ENCODE measurements at places on chromosomes 1 and 21. TPM values are rescaled to one million over a fixed set of nuclear protein-coding genes. Genes with fewer than 3 reads are reported as not detected.
A peak's percentile ranks its signal among the peaks of the same experiment; 100 is the strongest.

DNA sequence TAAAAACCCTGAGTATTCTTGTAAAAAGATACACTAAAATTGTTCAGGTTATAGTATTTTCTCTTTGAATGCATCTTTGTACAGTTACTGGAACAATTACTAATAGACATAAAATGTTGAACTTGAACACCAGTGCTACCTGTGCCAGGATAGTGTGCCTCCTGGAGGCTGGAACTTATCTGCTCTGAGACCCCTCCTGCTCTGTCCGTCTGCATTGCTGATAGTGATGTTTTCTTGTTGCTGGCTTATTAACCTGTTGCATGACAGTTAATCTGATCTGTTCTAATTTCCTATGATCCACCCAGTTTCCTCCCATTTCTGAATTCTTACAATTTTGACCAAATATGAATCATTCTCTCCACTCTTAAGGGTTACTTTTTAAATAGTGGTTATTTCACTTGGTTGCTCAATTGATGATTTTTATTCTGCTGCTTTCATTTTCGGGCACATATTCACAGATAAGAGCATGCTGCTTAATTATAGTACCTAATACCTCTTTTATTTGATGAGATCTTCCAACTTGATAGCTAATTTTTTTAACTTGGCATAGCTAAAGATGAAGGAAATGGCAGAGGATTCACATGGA lies 101.4 kb downstream of the CC2D1B start:
- H3K4me3 ChIP-seq: no peak overlapping the region
- peaks cover 4% of the 10 kb centered on the region for H3K4me1 ChIP-seq

GRCh38 chr1:76381450-76382097 lies 307.0 kb downstream of the ST6GALNAC3 start:
- no peak overlapping the region for H3K4me3 ChIP-seq
- no peaks in the 10 kb centered on the region for H3K36me3 ChIP-seq
- H3K27me3 ChIP-seq: no peaks in the 10 kb centered on the region
- no peak for DNase-seq
- H3K4me1 ChIP-seq: no peaks in the 10 kb centered on the region

GRCh38 chr1:101250222-101250621 lies 13.4 kb downstream of the S1PR1 start:
- DNase-seq: no peak
- H3K27me3 ChIP-seq: no peaks in the 10 kb centered on the region
- H3K36me3 ChIP-seq: no peaks in the 10 kb centered on the region
- no peak overlapping the region for H3K27ac ChIP-seq
- H3K4me3 ChIP-seq: no peak overlapping the region

- H3K27me3 ChIP-seq: no peaks in the 10 kb centered on the region
- peaks cover 16% of the 10 kb centered on the region for H3K36me3 ChIP-seq
- H3K4me1 ChIP-seq: peaks cover 50% of the 10 kb centered on the region
- peak; percentile 74 for DNase-seq
- peak overlapping the region; percentile 99 for H3K27ac ChIP-seq
- H3K4me3 ChIP-seq: peak overlapping the region; percentile 83
Observed at GRCh38 chr1:234599617-234600417, 10.2 kb downstream of the IRF2BP2 start.

DNA sequence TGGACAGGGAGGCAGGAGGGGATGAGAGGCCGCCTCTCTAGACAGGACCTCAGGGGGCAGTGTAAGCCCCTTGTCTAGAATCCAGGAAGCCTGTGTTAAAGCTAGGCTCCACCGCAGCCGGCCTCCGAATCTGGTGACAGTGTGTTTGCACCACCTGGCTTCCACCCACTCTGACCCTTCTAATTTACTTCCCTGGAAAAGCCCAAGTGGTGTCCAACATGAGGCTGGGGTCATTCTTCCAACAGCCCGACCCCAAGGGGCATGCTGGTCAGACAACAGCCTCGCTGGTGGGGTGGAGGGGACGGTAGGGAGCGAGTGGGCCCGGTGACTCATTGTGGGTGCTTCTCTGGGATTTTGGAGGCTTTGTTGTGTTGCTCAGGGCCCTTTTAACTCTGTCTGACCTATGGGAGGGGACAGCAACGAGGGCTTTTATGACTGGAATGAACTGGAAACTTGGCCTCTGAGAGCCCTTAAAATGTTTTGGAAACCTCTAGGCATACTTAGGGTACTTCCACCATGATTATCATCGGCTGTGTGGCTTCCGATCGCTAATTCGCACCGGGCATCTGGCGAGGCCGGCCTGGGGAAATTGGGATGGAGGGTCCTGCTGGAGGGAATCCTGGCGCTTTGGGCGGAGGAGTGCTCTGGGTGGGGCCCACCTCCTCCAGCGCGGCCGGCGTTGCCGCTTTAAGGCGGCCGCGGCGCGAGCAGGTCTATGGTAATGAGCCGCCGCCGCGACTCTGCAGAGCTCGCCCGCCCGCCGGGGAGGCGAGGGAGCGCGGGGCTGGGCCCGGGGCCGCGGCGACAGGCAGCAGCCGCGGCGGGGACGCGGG lies at the start of gene CELSR2:
TSS of gene CELSR2 (plus strand) at position 743 of the 833 bp plus-strand sequence. CDS start 541 bp downstream, outside the sequence.
- DNase-seq: peak; percentile 60
- H3K36me3 ChIP-seq: no peaks in the 10 kb centered on the region
- H3K4me1 ChIP-seq: peaks cover 3% of the 10 kb centered on the region
- H3K27ac ChIP-seq: no peak within 1 kb of the TSS
- H3K4me3 ChIP-seq: peak within 1 kb of the TSS; percentile 49

- peaks cover 21% of the 10 kb centered on the region for H3K27me3 ChIP-seq
- no peak for DNase-seq
- H3K4me3 ChIP-seq: no peak overlapping the region
- H3K4me1 ChIP-seq: peaks cover 3% of the 10 kb centered on the region
- no peaks in the 10 kb centered on the region for H3K36me3 ChIP-seq
- no peak overlapping the region for H3K27ac ChIP-seq
Observed at GRCh38 chr1:201259476-201260235, 23.6 kb upstream of the PKP1 start.

GRCh38 chr1:11955221-11955620 lies 20.7 kb downstream of the PLOD1 start:
- H3K4me1 ChIP-seq: no peaks in the 10 kb centered on the region
- H3K27me3 ChIP-seq: no peaks in the 10 kb centered on the region
- peaks cover 7% of the 10 kb centered on the region for H3K36me3 ChIP-seq
- H3K27ac ChIP-seq: no peak overlapping the region
- DNase-seq: no peak
- H3K4me3 ChIP-seq: no peak overlapping the region

DNA sequence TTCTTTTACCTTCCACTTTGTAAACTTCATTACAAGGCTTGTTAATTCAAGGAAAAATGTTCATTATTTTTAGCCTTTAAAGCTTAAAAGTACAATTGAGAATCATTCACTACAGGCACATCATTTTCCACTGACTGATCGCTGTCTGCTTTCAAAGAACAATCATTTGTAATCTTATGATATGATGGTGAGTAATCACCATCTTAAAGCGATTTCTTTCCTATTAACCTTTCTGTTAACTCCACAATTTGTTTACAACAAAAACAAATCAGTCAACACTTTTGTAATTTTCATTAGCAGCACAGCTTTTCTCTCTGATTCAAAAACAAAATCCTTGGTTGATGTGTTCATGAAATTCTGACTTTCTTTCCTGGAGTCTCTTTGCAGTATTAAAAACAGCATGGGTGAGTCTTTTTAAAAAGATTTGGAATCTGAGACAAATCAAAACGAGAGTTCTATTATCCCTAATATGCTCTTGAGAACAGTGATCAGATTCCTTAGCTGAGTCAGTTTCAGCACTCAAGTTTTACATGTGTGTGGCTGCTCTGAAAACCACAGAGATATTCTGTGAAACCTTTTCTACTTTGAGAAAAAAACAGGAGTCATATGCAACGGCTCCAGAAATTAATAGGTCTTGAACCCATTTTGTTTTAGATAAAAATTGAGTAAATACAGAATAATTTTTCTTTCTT lies 145.8 kb upstream of the TMPRSS15 start:
- no peaks in the 10 kb centered on the region for H3K4me1 ChIP-seq
- no peaks in the 10 kb centered on the region for H3K27me3 ChIP-seq
- H3K4me3 ChIP-seq: no peak overlapping the region
- no peaks in the 10 kb centered on the region for H3K36me3 ChIP-seq
- no peak overlapping the region for H3K27ac ChIP-seq

- H3K4me3 ChIP-seq: peak overlapping the region; percentile 55
- no peak for DNase-seq
- H3K4me1 ChIP-seq: peaks cover 16% of the 10 kb centered on the region
Observed at GRCh38 chr1:15757575-15758342, 836 bp upstream of the FBLIM1 start.

DNA sequence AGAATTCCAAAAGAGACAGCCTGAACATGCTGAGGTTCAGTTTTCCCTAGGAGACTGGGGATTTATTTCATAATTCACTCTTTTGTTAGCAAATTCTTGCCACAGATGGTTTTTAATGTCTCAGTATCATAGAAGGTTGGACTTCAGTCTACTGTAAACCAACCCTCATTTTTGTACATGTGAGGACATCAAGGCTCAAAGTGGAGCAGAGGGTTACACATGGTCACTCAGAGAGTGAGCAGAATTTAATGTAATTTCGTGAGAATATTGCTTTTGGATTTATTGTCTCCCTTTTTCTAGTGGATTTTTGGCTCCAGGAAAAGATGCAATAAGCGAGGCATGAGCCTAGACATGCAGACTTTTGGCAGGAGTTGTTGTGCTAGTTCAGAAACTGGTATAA lies 210.8 kb upstream of the JUN start:
- DNase-seq: no peak
- no peaks in the 10 kb centered on the region for H3K27me3 ChIP-seq
- no peak overlapping the region for H3K4me3 ChIP-seq
- no peak overlapping the region for H3K27ac ChIP-seq
- H3K4me1 ChIP-seq: peaks cover 4% of the 10 kb centered on the region
- no peaks in the 10 kb centered on the region for H3K36me3 ChIP-seq

GRCh38 chr1:234149217-234149616 lies 224.0 kb upstream of the COA6 start:
- no peak overlapping the region for H3K27ac ChIP-seq
- peaks cover 2% of the 10 kb centered on the region for H3K36me3 ChIP-seq
- DNase-seq: no peak
- no peak overlapping the region for H3K4me3 ChIP-seq

- H3K27ac ChIP-seq: peak within 1 kb of the TSS; percentile 50
- DNase-seq: peak; percentile 52
- peak within 1 kb of the TSS; percentile 85 for H3K4me3 ChIP-seq
- no peaks in the 10 kb centered on the region for H3K36me3 ChIP-seq
- H3K27me3 ChIP-seq: peaks cover 24% of the 10 kb centered on the region
- H3K4me1 ChIP-seq: peaks cover 10% of the 10 kb centered on the region
Observed at GRCh38 chr1:225652729-225653462, at the start of gene ENAH. ENAH (minus strand) TSS chr1:225653123; CDS start chr1:225652690, 433 bp downstream.

- H3K36me3 ChIP-seq: no peaks in the 10 kb centered on the region
- no peak overlapping the region for H3K4me3 ChIP-seq
- H3K4me1 ChIP-seq: no peaks in the 10 kb centered on the region
Observed at GRCh38 chr21:26804895-26805609, 40.2 kb downstream of the ADAMTS1 start.

GRCh38 chr1:117627546-117628130 lies 21.8 kb downstream of the TENT5C start:
- H3K4me3 ChIP-seq: no peak overlapping the region
- H3K27me3 ChIP-seq: no peaks in the 10 kb centered on the region
- peaks cover 6% of the 10 kb centered on the region for H3K4me1 ChIP-seq
- H3K27ac ChIP-seq: no peak overlapping the region
- no peak for DNase-seq
- peaks cover 19% of the 10 kb centered on the region for H3K36me3 ChIP-seq

GRCh38 chr21:45339421-45340402 lies 52.0 kb upstream of the POFUT2 start:
- no peaks in the 10 kb centered on the region for H3K4me1 ChIP-seq
- H3K36me3 ChIP-seq: no peaks in the 10 kb centered on the region
- peaks cover 12% of the 10 kb centered on the region for H3K27me3 ChIP-seq
- DNase-seq: no peak
- H3K27ac ChIP-seq: no peak overlapping the region

GRCh38 chr1:169138866-169139670 lies 32.6 kb downstream of the ATP1B1 start:
- H3K27ac ChIP-seq: peak overlapping the region; percentile 50
- peaks cover 6% of the 10 kb centered on the region for H3K4me1 ChIP-seq
- no peaks in the 10 kb centered on the region for H3K36me3 ChIP-seq
- H3K4me3 ChIP-seq: no peak overlapping the region
- H3K27me3 ChIP-seq: no peaks in the 10 kb centered on the region

GRCh38 chr1:10631811-10632593 lies 157.3 kb downstream of the PEX14 start:
- no peaks in the 10 kb centered on the region for H3K4me1 ChIP-seq
- H3K4me3 ChIP-seq: no peak overlapping the region
- no peak for DNase-seq
- no peak overlapping the region for H3K27ac ChIP-seq
- peaks cover 4% of the 10 kb centered on the region for H3K36me3 ChIP-seq
- no peaks in the 10 kb centered on the region for H3K27me3 ChIP-seq

TTLL7 gene
- not detected for total RNA-seq

DOCK7 gene
- total RNA-seq: 7.7 TPM

PDE9A gene
- 6.3 TPM for total RNA-seq

PODN gene
- total RNA-seq: not detected

FMO3 gene
- total RNA-seq: not detected

LCK gene
- total RNA-seq: 156 TPM

PROK1 gene
- total RNA-seq: not detected

RAD54L gene
- total RNA-seq: 88.0 TPM

RHD gene
- not detected for total RNA-seq

SPTA1 gene
- total RNA-seq: not detected
